ENCODE measurements at places on chromosomes 12 and 14. TPM values are rescaled to one million over a fixed set of nuclear protein-coding genes. Genes with fewer than 3 reads are reported as not detected.

The CCDC177 gene
- total RNA-seq: not detected

The CCDC197 gene
- total RNA-seq: not detected

The ABCC9 gene
- total RNA-seq: not detected

The RERG gene
- 0.18 TPM for total RNA-seq

The CHGA gene
- total RNA-seq: 1.6 TPM

The TRAFD1 gene
- total RNA-seq: 17.9 TPM

The LRRC10 gene
- not detected for total RNA-seq

The PROX2 gene
- total RNA-seq: not detected

The ART4 gene
- total RNA-seq: not detected

The CISTR gene
- not detected for total RNA-seq

The TMEM119 gene
- not detected for total RNA-seq

The RAD51AP1 gene
- total RNA-seq: 19.4 TPM

The CFAP54 gene
- 1.6 TPM for total RNA-seq

The KCNJ8 gene
- total RNA-seq: 0.18 TPM

The SLC16A7 gene
- total RNA-seq: 0.21 TPM

The TBC1D30 gene
- total RNA-seq: 2.1 TPM
